ENCODE measurements at places on chromosomes 7 and 10.

GRCh38 chr10:48285710-48286109 lies 11.2 kb upstream of the FRMPD2 start:
- no peak for DNase-seq

DNA sequence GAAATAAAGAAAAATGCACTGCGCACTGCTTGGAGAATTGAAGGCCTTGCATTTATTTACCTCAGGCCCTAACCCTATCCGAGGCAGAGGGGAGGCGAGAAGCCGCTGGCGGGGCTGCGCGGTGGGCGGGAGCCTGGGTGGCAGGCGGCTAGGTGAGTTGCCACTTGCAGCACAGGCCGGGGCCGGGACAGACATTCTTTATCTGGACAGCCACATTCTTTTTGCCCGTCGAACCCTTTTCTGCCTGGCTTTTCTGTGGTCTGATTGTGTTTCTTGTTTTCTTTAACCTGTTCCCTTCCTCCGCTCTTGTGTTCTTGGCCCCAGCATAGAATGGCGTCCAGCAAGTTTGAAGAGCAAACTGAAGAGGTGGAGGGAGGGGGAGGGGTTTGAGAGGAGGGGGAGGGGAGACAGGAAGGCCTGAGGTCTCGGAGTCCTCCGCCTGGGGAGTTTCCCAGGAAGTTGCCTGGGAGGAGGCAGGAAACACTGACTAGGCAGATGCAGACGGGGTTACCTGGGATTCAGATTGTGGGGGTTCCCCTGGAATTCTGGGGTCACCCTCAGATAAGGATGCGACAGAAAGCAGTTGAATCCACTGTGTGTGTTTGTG lies 5.1 kb downstream of the SHH start:
- no peak for DNase-seq

DNA sequence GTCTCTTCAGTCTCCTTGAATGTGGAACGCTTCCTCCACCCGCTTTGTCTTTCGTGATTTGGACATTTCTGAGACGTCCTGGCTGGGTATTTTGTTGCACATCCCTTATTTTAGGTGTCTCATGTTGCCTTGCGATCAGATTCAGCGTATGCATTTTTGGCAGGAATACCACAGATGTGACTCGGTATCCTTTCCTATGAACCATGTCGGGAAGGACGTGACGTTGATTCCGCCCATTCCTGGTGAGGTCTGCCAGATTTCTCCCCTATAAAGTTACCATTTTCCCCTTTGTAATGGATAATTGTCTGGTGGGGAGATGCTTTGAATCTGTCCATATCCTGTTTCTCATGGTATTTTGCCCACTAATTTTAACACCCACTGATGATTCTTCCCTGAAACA lies 49.6 kb downstream of the RBM17 start:
- no peak for DNase-seq

DNA sequence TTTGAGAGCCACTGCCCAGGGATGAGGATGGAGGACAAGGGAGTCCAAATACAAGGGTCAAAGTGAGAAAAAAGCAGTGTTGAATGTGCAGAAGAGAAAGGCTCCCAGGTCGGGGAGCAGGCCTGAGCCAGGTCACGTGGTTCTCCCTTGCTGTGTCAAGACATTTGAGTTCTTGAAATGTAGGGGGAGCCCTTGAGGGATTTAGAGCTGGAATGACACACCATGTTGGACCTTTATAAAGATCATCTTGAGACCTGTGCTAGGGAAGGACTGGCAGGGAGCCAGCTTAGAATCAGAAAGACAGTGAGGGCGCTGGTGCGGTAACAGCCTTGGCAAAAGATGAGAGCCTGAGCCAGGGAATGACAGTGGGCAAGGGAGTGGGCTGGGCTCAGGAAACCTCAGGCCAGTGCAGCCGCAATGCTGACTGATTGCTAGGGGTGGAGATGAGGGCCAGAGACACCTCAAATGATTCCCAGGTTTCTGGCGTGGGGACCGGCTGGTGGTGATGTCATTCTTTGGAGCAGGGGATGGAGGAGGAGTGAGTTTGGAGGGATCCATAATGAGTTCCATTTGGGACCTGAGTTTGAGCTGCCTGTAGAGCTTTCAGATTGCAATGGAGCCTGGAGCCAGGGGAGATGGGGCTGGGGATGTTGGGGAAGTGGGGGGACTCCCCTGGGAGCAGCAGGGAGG lies 120.1 kb downstream of the PTPN20 start:
- DNase-seq = no peak

GRCh38 chr10:112728997-112729396 lies 221.1 kb upstream of the TCF7L2 start:
- DNase-seq = no peak

DNA sequence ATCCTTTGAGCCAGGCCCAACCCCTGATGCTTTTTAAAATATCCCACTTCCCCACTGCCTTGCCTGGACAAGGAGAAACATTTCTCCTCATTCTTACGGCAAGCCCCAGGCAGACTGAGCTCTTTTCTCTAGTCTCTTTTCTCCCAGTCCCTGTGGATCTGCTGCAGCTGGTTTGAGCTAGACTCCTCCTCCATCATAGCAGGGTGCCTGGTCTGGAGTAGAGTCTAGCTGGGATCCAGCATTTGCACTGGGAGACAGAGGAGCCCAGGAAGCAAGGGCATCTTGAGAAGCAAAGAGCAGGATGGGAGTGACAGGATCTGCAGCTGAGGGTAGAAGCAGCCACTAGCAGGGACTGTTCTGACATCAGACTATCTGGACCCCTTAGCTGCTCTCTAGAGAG lies 562.3 kb upstream of the COBL start:
- no peak for DNase-seq
